ENCODE measurements at places on chromosomes 7 and 10.

DNA sequence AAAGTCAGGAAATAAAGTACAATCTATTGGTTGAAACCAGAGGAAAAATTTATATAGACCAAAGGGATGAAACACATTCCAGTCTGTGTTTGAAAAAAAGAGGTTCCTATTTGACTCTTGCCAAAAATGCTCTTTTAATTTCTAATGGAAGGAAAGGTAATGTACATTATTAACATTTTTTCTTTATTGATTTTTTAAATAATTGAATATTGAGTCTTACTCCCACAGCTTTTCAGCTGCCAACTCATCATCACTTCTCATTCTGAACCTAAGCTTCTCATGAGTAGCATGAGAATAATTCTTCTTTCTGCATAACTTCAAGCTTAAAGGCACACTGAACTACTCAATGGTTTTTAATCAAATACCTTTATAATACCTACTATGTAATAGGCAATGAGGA lies 49.8 kb upstream of the FHIP2A start:
- DNase-seq, result no peak

GRCh38 chr7:151018421-151019129 lies 5.7 kb downstream of the ATG9B start:
- DNase-seq, result no peak

GRCh38 chr7:108340856-108341411 lies 115.3 kb downstream of the NRCAM start:
- no peak for DNase-seq

DNA sequence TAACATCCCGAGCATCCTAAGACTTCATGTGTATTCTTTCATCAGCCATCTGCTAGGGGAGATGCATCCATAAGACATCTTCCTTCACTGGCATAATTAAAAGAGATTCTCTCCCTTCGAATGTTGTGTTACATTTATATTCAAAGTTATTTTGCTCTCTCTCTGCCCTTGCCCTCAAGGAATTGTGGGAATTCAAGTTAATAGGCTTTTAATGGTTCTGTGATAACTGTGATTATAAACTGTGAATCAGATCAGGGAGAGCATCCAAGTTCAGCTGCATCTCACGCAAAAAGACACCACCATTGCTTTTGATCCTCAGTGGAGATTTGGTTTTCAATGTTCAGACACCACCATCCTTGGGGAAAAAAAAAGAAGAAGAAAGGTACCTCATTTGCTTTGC lies 9.2 kb upstream of the TEX36 start:
- no peak for DNase-seq

DNA sequence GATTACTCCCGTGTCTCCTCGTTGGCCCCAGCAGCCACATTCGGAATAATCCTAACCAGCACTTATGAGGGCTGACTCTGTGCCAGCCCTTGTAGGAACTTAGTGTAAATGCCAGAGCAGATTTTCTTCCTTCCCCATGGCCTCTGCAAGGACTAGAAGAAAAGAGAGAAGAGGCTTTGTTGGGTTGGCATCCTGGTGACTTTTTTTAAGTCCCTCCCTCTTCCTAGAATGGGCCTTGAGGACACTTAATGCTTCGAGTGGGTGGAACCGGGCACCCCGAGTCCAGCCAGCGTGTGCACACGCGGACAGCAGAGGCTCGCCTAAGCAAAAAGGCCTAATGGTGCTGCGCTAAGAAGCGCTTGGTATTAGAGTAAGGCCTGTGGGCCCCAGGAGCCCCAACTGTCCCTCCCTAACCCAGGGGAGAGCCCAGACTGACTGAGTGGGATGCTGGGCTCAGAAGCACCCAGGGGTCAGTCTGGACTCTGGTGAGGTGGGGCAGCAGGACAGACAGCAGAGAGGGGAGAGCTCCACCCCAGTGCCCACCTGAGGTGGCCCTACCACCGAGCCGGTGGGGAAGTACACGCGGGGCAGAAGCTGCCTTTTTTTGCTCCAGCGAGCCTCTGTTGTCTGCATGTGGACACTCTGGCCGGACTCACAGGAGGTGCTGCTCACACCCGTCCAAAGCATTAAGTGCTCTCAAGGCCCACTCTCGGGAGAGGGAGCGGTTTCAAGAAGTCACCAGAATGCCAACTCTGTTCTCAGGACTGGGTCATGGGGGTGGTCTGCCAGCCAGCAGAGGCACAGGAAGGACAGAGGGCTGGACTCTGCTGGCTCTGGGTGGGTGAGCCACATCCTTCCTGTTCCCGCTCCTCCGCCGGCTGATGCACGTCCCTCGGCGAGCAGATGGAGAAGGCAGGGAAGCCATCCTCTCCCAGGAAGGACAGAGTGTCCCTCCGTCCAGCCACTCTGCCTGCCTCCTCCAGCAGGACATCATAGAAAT lies 12.5 kb downstream of the ITPRIP start:
- no peak for DNase-seq

DNA sequence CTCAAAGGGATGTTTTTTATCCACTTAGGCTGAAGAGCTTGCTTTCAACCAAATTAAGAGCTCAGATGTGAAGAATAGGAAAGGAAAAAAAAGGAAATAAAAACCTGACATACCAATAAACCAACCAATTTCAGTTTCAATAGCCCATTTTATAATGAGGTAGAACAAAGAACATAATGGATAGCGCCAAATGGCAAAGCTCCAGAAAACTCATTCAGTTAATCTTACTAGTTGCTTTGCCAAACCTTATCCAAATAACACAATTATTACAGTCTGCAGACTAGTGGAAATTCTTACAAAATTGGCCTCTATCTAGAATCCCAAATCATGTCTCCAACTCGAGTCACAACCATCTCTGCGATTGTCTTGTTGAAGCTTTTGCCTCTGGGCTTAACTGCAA lies 337.0 kb downstream of the CRPPA start:
- no peak for DNase-seq

- DNase-seq, result no peak
Measured at GRCh38 chr10:15146366-15146765, 22.1 kb downstream of the NMT2 start.

GRCh38 chr7:124996778-124997177 lies 67.2 kb upstream of the POT1 start:
- no peak for DNase-seq

DNA sequence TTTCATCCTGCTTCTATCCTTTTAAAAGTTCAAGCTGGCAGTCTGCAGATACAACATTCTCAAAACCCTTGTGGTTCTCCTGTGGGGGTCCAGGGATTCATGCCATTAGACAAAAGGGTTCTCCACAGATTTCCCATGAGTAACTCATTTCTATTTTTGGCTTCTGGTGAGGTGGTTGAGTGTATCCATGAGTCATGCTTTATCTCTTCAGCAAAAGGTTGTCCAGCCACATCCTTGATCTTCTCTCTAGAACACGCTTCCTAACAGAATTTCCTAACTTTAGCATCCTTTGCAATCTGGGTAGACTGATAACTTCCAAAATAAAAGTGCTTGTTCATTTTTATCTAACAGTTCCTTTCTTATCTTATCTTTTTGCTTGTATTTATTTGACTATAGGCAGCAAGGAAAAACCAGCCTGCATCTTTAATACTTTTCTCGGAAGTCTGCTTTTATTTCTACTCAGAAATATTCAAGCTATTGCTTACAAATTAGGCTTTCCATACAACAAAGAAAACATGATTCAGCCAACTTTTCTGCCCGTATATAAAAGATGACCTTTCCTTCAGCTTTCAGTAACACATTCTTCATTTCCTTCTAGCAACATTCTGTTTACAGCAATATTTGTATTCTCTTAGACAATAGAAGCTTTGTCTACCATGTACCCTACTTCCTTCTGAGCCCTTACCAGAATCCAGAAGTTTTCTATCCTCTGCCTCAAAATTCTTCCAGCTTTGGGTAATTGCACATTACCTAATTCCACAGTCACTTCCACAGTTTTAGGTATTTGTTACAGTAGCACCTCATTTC lies 79.3 kb upstream of the IL6 start:
- no peak for DNase-seq

GRCh38 chr10:128645486-128645885 lies 519.3 kb upstream of the MKI67 start:
- no peak for DNase-seq

- DNase-seq, result no peak
Measured at GRCh38 chr10:106044503-106044902, 1120.0 kb downstream of the SORCS1 start.

GRCh38 chr10:95233377-95234034 lies 39.5 kb downstream of the ACSM6 start:
- no peak for DNase-seq

- DNase-seq, result no peak
Measured at GRCh38 chr10:62696798-62697197, 107.7 kb upstream of the ADO start.

- DNase-seq, result no peak
Measured at GRCh38 chr10:107585630-107586029, 421.1 kb upstream of the SORCS1 start.

DNA sequence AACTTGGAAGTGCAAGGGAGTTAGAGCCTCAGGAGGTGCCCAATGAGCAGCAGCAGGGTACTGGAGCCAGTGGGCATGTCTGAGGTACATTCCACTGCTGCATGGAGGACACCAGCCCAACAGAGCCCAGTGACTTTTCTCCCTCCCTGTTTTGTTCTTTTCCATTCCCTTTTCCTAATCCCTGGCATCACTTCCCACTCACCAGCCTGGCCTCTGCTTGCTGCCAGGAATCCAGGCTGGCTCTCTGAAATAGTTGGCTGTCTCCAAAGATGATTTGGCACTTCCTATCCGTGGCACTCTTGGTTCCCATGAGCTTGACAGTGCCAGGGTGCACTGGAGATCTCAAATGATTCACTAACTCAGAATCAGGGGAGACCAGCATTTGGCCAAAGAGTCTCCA lies 97.7 kb upstream of the ZPBP start:
- DNase-seq, result no peak

GRCh38 chr10:22159180-22159579 lies 58.6 kb downstream of the EBLN1 start:
- no peak for DNase-seq

- DNase-seq, result no peak
Measured at GRCh38 chr7:70215491-70215890, 617.2 kb downstream of the AUTS2 start.

- DNase-seq, result no peak
Measured at GRCh38 chr10:89426230-89426868, 12.0 kb downstream of the IFIT5 start.

GRCh38 chr10:8312079-8312478 lies 257.6 kb downstream of the GATA3 start:
- no peak for DNase-seq

DNA sequence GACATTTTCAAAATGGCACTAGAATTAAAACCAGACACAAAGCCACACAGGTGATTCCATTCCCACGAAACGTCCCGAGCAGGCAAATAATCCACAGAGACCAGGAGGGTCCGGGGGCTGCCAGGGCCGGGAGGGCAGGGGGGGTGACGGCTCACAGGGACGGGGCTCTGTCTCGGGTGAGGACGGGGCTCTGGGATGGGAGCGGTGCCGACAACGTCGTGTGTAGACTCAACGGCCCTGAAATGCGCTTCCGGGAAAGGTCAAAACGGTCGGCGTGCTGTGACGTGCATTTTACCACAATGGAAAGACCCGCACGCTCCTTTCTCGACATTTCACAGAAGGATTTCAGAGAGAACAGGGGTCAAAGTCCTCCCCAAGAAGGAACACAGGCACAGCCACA lies 63.3 kb upstream of the PDGFA start:
- no peak for DNase-seq

GRCh38 chr7:139453673-139454321 lies 29.7 kb downstream of the KLRG2 start:
- DNase-seq, result no peak

- no peak for DNase-seq
Measured at GRCh38 chr10:123636598-123637325, 29.4 kb upstream of the GPR26 start.

DNA sequence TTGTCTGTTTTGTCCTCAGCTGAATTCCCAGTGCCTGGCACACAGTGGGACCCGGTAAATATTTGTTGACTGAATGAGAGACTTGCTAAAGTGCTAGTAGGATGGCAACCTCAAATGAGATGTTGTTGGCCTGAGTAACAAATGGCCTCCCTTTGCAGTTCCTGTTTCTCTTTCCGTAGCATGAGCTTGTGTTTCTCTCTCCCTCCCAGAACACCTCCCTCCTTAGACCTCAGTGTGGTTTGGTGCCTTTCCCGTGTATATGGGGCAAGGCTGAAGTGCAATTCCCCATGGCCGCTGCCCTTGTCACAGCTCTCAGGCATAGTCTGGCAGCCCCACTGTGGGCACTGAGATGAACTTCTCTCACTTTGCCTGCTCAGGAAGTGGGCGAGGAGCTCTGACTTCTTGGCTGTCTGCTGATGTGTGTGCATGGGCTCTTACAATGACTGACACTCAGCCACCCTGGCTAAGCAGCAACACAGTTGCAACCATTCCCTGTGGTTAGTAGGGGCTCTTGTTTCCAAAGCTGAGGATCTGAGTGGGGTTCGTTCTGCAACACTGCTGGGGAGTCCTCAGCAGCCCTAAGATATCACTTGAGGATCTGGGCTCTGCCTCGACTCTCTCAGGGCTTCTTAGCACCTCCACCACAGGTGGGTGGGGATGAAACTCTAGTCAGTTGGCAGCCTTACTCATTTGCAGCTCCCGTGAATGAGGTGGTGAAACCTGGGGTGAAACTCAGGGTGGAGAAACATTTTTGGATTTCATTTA lies 136.1 kb downstream of the ICA1 start:
- no peak for DNase-seq

DNA sequence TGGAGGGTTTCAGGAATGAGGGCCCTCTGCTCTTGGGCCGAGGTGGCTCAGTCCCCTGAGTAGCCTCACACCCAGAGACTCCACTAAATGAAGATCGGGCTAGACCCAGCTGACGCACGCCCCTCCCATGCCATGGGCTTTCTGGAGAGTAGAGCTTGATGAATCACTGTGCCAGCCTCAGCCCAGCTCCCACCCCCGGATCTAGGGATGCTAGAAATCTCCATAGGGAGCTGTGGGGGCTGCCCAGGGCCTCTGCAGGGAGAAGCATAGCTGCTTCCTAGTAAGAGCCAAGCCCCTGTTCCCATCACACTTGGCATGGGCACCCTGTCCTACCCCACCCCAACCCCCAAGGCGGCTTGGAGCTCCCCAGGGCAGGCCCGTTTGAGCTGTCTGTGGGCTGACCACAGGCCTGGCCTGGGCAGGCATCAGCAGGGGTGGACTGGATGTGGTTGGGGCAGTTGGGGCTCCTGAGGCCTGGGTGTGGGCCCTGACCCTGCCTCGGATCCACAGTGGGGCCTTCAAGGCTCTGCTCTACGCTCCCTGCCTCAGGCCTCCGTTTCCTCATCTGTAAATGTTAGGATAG lies 121.2 kb downstream of the ZMIZ1 start:
- DNase-seq, result no peak

DNA sequence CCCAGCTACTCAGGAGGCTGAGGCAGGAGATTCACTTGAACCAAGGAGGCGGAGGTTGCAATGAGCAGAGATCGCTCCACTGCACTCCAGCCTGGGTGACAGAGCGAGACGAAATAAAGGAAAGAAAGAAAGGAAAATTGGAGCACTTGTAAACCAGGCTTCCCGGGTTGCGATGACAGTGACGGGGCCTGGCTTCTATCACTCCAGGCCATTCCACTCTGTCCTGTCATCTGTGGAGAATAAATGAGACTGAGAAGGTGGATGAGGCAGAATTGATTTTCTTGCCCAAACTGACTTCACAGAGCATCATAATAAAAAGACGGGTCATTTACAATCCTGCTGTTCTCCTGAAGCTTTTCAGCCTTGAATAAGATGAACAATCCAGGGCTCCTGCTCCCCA lies 12.1 kb upstream of the KPNA7 start:
- no peak for DNase-seq

- no peak for DNase-seq
Measured at GRCh38 chr10:52701647-52702046, 70.9 kb downstream of the MBL2 start.

- no peak for DNase-seq
Measured at GRCh38 chr10:71404503-71405295, 8.0 kb downstream of the CDH23 start.

All from NCI-H510A (cell line).